Ovary (tissue), 10 donors: ENCODE measurements at places on chromosomes 6 and 20. TPM values are rescaled to one million over a fixed set of nuclear protein-coding genes. Genes with fewer than 3 reads are reported as not detected.

Gene FOXO3
- total RNA-seq, result 90.9 TPM

Gene TRIM10
- total RNA-seq, result not detected

Gene ZNF165
- 1.0 TPM for total RNA-seq

Gene RNGTT
- 9.5 TPM for total RNA-seq

Gene GUCA1A
- not detected for total RNA-seq

Gene PLEKHG1
- total RNA-seq, result 14.2 TPM

Gene PACSIN1
- total RNA-seq, result not detected

- no peak for DNase-seq
These were observed 41.6 kb upstream of the DSE start for GRCh38 chr6:116329156-116329555.

- DNase-seq, result no peak
These were observed 708.2 kb downstream of the PRKN start for GRCh38 chr6:162019349-162019748.

GRCh38 chr20:48614593-48615274 lies 213.1 kb downstream of the PREX1 start:
- no peak for DNase-seq

DNA sequence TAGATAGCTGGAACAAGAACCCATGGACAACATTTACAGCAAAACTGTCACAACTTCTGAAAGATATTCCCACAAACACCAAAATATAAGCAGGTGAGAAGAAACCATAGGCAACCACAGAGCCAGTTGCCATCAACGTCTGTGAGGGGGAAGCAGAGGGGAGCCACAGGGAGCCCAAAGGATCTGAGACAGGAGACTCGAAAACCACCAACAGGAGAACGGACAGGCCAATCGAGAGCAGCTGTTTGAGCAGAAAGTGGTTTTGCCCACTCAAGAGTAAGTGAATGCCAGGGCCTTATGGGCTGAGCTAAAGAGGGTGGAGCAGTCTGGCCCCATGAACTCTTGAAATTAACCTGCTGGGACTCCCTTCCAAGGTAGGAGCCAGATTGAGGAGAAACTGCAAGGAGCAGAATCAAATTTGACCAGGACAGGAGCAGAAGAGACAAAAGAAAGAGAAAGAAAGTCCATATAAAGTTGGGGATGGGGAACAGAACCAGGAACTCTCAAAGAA lies 195.4 kb downstream of the ANKRD60 start:
- no peak for DNase-seq

DNA sequence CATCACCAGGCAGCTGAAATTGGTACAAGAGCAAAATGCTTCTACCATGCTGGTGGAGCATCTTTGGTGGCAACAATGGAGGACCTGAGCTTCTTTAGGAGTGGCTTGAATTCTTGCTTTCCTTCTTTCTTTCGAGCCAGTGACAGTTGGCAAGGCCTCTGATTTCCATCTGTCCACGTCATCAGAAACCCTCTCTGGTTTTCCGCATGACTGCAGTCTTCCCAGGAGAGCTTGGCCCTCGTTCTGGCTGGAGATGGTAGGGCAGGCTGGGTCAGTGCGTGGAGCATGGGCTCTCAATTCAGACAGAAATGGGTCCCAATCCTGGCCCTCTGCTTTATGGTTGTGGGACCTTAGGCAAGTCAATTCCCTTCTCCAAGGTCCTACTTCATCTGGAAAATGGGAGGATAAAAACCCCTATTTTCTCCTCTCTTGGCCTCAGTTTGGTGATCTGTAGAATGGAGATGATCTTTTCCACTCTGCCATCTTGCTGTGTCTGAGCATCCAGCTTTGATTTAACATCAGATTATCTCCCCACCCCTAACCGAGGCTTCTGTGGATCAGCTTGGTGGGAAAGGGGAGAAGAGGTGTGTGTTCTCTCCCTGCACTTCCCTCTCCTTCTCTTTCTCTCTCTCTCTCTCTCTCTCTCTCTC lies 3.6 kb upstream of the BPIFB1 start:
- DNase-seq, result no peak

DNA sequence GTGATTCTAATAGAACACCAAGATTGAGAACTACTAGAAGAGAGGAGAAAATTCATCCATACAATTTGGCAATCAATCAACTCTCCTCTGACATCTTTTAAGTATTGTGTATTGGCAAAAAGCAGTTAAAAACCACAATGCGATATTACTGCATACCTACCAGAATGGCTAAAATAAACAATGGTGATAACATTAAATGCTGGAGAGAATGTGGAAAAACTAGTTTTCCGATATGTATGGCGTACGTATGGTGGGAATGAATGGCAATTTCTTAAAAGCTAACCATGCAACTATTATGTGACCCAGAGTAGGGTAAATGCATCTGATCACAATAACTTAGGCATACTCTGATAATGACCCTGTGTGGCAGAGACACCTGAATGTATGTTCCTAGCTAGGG lies 29.3 kb upstream of the LAMA4 start:
- no peak for DNase-seq

DNA sequence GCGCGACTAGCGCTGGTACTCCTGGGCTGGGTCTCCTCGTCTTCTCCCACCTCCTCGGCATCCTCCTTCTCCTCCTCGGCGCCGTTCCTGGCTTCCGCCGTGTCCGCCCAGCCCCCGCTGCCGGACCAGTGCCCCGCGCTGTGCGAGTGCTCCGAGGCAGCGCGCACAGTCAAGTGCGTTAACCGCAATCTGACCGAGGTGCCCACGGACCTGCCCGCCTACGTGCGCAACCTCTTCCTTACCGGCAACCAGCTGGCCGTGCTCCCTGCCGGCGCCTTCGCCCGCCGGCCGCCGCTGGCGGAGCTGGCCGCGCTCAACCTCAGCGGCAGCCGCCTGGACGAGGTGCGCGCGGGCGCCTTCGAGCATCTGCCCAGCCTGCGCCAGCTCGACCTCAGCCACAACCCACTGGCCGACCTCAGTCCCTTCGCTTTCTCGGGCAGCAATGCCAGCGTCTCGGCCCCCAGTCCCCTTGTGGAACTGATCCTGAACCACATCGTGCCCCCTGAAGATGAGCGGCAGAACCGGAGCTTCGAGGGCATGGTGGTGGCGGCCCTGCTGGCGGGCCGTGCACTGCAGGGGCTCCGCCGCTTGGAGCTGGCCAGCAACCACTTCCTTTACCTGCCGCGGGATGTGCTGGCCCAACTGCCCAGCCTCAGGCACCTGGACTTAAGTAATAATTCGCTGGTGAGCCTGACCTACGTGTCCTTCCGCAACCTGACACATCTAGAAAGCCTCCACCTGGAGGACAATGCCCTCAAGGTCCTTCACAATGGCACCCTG lies 1.6 kb downstream of the TPBG start:
- no peak for DNase-seq

DNA sequence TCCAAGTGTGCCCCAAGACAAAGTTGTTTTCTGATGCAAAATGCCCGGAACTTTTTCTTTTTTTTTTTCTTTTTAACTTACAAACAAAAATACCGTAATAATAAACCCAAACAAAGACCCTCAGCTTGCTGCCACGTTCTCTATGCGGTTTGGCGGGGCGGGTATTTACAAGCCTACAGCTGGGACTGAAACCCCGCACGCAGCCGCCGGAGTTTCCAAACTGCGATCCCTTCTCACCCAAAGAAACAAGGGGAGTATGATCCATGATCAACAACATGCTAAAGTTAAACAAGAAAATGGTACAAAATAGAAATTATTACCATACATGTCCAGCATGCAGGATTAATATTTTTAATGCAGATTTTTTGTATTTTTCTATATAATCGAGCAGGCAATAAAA lies 2.1 kb downstream of the MAFB start:
- DNase-seq, result no peak

GRCh38 chr20:59944726-59945125 lies 4.5 kb downstream of the FAM217B start:
- no peak for DNase-seq

DNA sequence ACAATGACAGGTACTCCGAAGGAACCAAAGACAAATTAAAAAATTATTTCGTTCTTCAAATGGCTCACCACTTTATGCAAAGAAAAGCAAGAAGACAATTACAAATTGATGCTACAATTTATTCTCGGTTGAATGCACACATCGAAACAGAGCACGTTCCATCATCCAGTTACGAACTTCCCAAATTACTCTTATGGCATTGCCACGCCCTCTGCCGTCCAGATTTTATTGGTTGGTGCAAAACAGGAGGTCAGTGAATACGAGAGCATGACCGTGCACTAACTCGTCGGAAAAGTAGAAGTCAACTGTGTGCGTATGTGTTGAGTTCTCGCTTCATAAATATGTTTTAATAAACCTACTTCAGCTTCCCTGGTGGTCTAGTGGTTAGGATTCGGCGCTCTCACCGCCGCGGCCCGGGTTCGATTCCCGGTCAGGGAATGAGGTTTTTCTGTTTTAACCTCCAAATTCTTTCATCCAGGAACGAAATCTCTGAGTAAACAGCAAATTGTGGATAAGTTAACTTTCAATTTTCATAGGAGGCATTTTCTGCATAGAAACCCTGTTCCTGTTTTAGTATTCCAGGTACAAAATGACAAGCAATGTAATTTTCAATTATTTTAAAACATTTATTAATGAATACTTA lies 23.2 kb downstream of the ZNF311 start:
- DNase-seq, result peak; percentile 89

- no peak for DNase-seq
These were observed 63.6 kb downstream of the CBFA2T2 start for GRCh38 chr20:33553516-33553915.

- DNase-seq, result no peak
These were observed 380.0 kb upstream of the MARCKS start for GRCh38 chr6:113476937-113477839.

- DNase-seq, result no peak
These were observed 443.8 kb upstream of the GJE1 start for GRCh38 chr6:141688916-141689315.

DNA sequence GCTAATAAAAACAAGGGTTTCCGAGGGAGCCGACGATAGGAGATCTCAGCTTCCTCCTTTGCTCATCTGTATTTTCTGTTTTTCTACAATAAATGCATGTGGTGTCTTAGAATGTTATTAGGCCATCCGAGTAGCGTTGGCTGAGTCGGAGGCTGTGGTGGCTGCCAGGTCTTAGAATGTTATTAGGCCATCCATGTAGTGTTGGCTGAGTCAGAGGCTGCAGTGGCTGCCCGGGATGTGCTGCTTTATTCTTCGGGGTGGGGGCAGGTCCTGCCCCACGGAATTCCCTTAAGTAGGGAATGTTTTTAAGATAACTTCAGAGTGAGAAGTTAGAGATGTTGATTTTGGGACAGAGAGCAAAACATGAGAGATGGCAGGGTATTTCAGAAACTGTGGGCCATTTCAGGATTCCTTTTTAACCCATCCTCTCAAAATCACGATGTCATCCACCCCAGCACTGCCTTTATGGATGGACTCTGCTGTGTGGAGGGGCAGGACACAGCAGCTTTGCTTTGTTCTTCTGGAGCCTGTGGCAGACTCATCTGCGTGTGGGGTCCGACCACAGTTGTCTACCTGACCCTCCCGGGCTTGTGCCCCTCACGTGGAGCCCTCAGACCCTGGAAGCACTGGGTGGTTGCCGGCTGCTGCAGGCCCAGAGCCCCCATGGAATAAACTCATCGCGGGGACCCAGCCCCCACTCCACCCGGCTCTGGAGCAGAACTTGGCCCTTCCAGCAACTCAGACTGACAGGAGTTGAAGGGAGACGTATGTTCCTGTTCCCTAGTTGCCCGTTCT lies 20.4 kb downstream of the OSBPL2 start:
- no peak for DNase-seq

GRCh38 chr6:157406661-157407060 lies 25.7 kb downstream of the ZDHHC14 start:
- no peak for DNase-seq

GRCh38 chr6:112603726-112604125 lies 256.6 kb downstream of the RFPL4B start:
- DNase-seq, result no peak

GRCh38 chr6:66930559-66931290 lies 1223.7 kb upstream of the EYS start:
- no peak for DNase-seq

GRCh38 chr6:13660893-13661292 lies 45.8 kb downstream of the NOL7 start:
- no peak for DNase-seq

GRCh38 chr6:105107207-105107606 lies 72.6 kb downstream of the POPDC3 start:
- DNase-seq, result no peak
